ENCODE measurements at places on chromosomes 6 and 20.

- peak; percentile 48 for DNase-seq
Measured at GRCh38 chr20:24780674-24781417, 168.2 kb upstream of the CST7 start.

GRCh38 chr6:70985156-70985555, 28.3 kb upstream of the B3GAT2 start:
- DNase-seq = no peak

GRCh38 chr6:145138469-145139139, 596.7 kb downstream of the EPM2A start:
- DNase-seq = no peak

- DNase-seq = no peak
Measured at GRCh38 chr20:58661598-58662473, 10.8 kb downstream of the STX16 start.

DNA sequence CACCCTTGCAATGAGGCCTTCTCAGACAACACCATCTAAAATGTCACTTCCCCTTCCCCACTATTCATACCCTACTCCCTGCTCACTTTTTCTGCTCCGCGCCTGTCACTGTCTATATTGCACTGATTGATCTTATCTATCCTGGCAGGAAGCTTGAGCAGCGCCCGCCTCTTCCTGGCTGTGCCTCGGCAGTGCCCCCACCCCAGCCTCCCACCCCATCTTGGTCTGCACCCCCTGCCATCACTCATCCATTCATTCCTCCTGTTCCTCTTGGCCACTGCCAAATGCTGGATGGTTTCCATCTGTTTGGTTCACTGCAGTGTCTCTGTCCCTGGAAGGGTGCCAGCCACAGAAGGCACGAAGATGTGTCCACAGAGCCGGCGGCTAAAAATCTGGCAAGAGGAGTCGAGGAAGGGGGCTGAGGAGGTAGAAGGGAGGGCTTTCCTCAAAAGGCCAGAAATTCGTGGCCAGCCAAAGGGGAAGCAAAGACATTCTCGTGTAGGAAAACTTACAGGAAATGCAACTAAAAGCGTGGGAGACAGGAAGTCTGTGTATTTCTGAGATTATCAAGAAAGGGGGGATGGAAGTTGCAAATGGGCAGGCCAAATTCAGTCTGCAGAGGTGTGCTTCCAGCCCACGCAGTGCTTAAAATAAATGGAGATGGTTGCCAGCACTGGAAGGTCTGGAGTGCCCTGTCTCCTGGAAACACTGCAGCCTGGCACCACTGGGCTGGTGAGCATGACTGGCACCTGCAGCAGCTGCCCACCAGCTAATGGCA, 27.6 kb downstream of the SYNJ2 start:
- DNase-seq = no peak

GRCh38 chr6:44452725-44453124, 65.2 kb downstream of the CDC5L start:
- DNase-seq = no peak

DNA sequence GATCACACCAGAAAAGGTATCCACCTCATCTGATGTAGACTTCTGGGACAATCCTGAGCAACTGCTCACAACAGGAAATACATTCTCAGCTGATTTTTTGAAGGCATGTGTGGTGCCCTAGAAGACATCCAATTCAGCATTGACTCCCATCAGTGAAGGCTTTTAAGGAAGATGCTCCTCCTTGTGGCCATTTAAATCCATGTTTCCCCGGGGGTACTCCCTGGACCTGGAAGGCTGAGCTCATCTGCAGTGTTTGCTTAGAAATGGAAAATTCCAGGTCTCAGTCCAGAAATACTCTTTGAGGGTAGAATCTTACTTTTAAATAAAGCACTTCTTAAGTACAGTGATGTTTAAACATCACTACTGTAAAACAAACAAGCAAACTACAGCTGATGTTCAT, 195.5 kb upstream of the PDE10A start:
- DNase-seq = no peak

DNA sequence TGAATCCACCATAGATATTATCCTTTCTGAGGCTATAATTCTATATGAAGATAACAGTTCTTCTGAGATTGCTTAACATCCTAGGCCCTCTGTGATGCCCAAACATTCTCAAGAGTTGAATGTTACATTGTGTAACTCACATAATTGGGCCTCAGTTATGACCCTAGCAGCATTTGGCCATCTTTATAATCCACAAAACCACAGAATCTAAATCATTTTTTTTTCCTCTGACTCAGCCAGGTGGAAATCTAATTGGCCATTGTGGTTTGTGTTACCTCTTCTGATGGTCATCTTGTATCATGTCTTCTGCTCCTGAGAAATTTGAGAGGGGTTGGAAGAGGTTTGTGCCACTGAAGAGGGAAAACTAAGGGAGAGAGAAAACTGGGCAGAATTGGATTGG, 99.5 kb downstream of the LINC00237 start:
- DNase-seq = no peak

DNA sequence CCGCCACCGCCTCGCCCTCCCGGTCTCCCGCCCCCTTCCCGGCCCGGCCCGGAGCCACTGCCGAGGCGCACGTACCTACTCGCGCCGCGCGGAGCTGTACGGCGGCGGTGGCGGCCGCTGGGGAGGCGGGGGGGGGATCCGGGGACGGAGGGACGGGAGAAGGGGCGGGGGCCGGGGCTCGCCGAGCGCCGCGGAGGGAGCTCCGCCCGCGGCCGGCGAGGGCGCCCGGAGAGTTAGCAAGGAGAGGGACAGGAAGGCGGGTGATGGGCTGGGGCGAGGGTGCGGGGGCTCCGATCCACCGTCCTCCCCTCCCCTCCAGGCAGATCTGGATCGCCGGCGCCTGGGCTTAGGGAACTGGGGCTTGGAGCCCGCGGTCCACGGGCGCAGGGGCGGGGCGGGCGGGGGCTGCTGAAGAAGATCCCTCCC, 548 bp upstream of the TMEM74B start:
- peak; percentile 35 for DNase-seq

DNA sequence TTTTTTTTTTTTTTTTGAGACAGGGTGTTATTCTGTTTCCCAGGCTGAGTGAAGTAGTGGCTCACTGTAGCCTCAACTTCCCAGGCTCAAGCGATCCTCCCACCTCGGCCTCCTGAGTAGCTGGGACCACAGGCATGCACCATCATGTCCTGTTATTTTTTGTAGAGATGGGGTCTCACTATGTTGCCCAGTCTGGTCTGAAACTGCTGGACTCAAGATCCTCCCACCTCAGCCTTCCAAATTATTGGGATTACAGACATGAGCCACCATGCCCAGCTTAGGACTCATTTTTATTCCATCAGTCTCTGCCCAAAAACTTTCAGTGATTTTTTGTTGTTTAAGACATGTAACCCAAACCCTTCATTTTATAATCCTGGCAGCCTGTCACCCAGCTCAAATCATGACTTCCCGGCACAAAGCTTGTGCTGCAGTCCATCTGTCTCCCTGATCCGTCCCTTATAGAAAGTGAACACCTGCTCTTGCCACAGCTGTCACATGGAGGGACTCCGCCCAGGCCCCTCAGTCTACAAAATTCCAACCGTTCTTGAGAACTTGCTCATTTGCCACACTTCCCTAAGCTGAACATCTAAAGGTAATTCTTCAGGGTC, 183.9 kb upstream of the JARID2 start:
- DNase-seq = peak; percentile 82

GRCh38 chr6:42103753-42104094, 38.7 kb downstream of the C6orf132 start:
- DNase-seq = no peak
